ENCODE measurements at places on chromosomes 16 and 17.

DNA sequence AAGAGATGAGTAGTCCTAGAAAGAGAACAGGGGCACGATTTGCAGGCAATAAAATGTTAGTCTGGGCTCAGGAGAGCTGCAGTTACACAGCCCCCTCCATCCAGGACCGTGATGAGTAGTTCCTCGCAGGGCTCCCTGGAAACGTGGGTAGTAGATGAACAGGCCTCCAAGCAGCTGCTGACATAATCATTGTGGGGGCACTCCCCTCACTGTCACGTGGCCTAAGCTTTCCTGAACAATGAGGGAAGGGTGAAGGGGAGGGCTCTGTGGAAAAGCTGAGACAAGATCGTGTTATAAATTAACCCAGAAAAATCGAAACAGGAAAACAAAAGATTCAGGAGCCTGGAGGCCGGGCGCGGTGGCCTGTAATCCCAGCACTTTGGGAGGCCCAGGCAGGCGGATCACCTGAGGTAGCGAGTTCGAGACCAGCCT is 1.3 kb upstream of the PER1 start:
- no peak for DNase-seq

- DNase-seq: no peak
These were observed 137.2 kb downstream of the SNX11 start for GRCh38 chr17:48244814-48245213.

- no peak for DNase-seq
These were observed 3.2 kb downstream of the CBX4 start for GRCh38 chr17:79835953-79836509.

DNA sequence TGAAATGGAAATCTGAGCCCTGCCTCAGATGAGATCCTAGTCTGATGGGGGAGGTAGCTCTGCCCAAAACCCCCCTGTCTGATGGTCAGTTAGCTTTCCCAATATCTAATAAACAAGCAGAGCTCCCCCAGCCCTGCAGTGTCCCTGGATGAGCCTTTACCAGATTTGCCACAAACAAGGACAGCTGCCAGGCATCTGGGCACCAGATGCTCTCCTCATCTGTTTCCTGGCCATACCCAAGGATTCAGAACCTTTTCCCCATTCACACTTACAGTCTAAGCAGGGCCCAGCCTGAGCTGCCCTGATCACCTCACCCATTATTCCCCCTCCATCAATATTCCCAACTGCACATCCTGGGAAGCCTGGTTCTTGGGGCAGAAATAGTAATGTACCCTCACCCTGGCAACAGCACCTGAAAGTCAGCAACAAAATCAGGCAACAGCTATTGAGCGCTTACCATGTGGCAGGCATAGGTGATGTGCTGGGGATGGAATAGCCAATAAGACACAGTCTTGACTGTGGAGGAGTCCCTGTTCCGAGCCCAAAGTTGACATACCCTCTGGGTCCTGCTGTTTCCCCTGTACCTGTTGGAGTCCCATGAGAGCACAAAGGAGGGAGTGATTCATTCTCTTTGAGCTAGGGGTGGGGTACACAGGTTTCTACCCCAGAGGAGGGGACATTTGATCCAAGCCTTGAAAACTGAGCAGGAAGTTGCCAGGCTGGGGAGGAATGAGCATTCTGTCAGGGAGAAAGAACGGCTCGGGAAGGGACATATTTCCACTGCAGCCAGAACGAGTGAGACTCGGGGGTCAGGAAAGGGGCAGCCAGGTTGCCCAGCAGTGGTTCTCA is 147.4 kb downstream of the TMEM132E start:
- DNase-seq: no peak

- DNase-seq: no peak
These were observed 44.9 kb upstream of the PEMT start for GRCh38 chr17:17636272-17636885.

- no peak for DNase-seq
These were observed 40.1 kb upstream of the SLC38A10 start for GRCh38 chr17:81334987-81335772.

GRCh38 chr16:31361201-31362110 is 6.5 kb downstream of the ITGAX start:
- no peak for DNase-seq

Data from activated T-helper 9 cell treated with anti-CD3 and anti-CD28 coated beads, Interleukin-2, amount 50 U/mL, for 16 hours (primary cell).